ENCODE measurements at places on chromosomes 6 and 20.

- no peak for DNase-seq
Observed at GRCh38 chr6:156306531-156306930, 470.6 kb upstream of the ARID1B start.

DNA sequence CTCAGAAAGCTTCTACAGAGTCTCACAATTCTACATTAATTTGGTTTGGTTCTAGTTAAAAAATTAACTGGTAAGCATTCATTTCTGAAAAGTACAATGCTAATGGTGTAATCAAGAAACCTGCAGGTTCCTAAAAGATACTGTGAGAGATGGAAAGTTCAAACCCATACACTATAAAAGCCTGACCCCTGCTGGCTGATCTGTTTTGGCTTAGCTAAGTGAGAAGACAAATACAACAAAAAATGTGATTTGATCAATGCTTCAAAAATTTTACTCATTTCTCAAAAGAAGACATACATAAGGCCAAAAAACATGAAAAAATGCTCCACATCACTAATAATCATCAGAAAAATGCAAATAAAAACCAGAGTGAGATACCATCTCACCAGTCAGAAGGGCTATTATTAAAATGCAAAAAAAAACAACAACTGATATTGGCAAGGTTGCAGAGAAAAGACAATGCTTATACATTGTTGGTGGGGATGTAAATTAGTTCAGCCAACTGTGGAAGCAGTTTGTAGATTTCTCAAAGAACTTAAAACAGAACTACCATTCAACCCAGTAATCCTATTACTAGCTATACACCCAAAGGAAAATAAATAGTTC lies 102.8 kb downstream of the MOXD1 start:
- no peak for DNase-seq

- DNase-seq: no peak
Observed at GRCh38 chr6:158560836-158561320, 987 bp downstream of the TMEM181 start.

- peak; percentile 45 for DNase-seq
Observed at GRCh38 chr6:36118550-36119107, 11.7 kb upstream of the MAPK13 start.

GRCh38 chr6:133368664-133369063 lies 127.5 kb downstream of the EYA4 start:
- DNase-seq: no peak

GRCh38 chr6:11085758-11086435 lies 7.7 kb upstream of the SMIM13 start:
- DNase-seq: no peak

GRCh38 chr6:151324488-151324825 lies 66.9 kb downstream of the ZBTB2 start:
- no peak for DNase-seq

Data from T-helper 1 cell (primary cell).